ENCODE measurements at places on chromosomes 16 and 17.

- DNase-seq: no peak
Observed at GRCh38 chr17:63974594-63975192, 2.0 kb upstream of the SCN4A start.

DNA sequence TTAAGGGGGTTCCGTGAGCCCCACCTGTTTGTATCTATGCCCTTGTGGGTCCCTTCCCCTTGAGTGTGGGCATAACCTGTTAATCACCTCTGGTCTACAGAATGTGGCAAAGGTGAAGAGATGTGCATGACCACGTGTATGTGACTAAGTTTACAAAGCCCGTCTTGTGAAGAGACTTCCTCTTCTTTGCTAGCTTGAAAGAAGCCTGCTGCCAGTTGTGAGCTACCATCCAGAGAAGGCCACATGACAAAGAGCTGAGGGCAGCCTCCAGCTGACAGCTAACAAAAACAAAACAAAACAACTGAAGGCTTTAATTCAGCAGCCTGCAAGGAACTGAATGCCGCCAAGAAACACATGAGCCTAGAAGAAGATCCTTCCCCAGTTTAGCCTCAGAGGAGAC, 112.0 kb downstream of the AXIN2 start:
- no peak for DNase-seq

DNA sequence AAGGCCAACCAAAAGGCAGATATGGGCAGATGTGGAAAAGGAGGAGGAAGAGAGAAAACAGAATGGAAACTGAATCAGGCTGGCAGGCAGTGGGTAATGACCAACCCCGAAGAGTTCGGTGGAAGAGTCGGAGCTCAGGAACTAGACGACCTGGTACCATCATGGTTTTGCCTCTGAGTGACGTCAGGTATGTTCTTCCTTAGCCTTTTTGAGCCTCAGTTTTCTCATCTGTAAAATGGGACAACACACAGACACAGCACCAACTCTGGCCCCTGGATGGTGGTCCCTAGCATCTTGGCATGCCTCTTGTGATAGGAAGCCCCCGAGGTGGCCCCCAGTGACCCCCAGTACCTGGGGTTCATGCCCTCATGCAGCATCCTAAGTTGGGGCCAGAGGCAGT, 37.2 kb upstream of the C16orf82 start:
- DNase-seq: no peak

DNA sequence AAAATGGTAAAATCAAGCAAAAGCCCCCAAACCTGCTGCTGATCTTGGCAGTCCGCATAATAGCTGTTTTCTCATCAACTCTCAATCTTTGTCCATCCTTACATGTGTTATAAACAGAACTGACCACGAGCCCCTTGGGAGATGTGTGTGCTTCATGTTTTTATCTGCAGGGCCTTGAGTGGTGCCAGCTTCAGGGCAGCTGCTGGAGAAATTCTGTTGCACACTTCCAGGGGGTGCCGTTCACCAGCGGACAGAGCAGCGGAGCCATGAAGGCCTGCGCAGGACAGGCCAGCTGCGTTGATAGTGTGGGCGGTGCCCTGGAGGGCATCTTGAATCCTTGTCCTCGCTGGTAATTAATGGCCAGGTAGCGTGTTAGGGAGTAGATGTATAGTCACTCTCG, 20.1 kb downstream of the MPRIP start:
- no peak for DNase-seq

GRCh38 chr17:60656499-60656898, 21.2 kb upstream of the BCAS3 start:
- peak; percentile 63 for DNase-seq

DNA sequence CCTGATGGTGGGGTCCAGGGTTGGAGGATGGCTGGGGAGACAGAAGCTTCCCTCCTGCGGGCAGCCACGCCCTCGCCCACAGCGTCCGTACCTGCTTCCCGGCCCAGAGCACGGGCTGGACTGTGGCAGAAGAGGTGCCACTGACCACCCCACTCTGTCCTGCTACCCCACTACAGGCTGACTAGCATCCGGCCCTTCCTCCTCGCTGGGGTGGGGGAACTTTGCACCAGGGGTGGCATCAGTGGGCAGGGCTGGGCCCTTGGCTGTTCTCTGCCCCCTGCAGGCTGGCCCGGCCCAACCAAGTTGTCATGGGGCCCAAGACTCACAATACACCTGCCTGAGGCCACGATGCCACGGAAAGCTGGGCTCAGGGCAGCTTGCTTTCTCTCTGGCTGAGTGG, 73.0 kb downstream of the KLHDC4 start:
- no peak for DNase-seq

GRCh38 chr16:84228256-84228838, 11.5 kb downstream of the KCNG4 start:
- no peak for DNase-seq

DNA sequence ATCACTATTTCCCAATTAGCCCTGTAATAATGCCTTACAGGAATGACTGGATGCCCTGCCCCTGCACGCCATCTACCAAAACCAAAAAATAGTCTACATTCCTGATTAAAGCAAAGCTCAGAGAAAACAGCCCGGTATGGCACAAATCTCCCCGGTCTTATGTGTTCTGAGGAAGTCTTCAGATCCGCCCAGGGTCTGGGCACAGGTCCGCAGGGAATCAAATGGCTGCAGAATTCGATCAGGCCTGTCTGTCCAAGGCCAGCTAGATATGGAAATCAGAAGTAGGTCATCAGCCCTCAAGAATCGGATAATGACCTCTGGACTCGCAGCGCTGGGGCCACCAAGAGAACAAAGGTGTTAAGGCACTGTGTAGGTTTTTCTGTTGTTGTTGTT, 171.0 kb downstream of the ZFHX3 start:
- no peak for DNase-seq

Measured in erythroblast (primary cell).